ENCODE measurements at places on chromosomes 12 and 14. TPM values are rescaled to one million over a fixed set of nuclear protein-coding genes. Genes with fewer than 3 reads are reported as not detected.
A peak's percentile ranks its signal among the peaks of the same experiment; 100 is the strongest.

DNA sequence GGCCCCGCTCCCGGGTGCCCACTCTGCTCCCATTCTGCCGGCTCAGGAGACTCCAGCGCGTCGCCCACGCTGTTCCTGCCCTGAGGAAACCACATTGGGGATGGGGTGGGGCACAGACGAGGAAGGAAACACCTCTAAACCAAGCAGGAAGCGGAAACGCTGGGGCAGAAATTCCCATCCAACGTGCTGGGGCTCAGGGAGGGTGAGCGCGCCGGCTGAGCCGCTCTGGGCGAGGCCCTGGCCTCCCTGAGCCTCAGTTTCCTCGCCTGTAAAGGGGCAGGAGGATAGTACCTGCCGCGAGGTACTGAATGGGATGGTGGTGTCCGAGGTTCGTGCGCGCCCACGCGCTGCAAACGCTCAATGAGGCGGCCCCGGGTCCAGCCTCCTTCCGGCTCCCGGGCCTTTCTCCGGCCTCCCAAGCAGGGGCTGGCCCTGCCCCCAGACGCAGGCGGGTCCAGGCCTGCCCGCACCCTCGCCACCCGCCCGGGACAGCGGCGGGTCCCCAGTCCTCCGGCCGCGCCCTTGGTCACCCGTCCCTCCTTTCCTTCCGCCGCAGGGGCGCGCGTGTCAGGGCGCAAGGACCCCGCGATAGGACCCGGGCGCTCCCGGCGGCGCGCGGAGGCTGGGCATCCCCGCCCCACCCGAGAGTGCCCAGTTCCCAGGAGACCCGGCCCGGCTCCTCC is 673 bp downstream of the BEGAIN start:
- no peak for DNase-seq

- no peak for DNase-seq
These were observed 213.4 kb upstream of the EGLN3 start for GRCh38 chr14:34164162-34164864.

DNA sequence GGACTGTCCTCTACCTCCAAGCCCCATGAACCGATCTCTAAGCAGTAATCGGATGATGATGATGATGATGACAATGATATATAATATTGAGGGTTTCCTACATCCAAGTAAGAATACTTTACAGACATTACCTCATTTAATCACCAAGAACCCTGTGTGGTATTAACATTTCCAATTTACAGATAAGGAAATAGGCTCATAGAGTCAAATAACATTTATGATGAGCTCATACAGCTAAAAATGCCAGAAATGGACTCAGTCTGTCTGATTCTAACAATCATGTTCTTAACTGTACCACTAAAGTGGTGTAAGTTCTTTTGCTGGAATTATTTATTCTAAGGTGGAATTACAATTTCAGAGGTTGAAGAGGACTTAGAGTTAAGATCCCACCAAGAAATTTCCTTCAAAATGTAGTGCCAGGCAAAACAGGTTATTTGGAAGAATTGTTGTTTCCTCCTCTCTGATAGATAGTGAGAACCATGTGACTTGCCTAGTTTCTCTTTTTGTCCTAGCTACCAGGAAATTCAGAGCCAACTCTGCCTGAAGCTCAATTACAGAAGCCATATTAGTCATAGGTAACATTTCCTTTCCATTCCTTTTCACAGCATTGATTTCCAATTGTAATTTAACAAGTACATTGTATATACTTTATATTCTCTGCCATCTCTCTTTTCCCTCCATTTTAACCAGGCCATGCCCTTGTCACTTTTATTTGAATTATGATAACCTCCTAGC is 23.8 kb upstream of the CCDC175 start:
- DNase-seq: no peak

GRCh38 chr12:130204541-130204953 is 42.3 kb downstream of the FZD10 start:
- no peak for DNase-seq

- DNase-seq: no peak
These were observed 431.6 kb downstream of the PDZRN4 start for GRCh38 chr12:41619705-41620104.

DNA sequence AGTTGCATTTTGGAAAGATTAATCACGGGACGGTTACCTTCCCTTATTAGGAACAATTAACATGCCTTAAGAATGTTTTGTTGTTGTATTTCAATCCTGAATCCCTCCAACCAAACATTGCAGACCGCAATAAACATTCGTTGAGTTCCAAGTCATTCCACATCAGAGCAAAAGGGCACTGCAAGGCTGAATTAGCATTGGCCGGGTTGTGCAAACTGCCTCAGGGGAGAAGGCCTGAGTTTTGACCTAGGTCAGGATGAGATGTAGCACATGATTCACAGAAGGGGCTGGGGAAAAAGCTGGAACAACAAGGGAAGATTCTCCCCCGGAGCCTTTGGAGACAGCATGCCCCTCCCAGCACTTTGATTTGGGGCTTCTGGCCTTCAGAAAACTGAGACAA is 82.1 kb upstream of the BDKRB2 start:
- DNase-seq: peak; percentile 88

DNA sequence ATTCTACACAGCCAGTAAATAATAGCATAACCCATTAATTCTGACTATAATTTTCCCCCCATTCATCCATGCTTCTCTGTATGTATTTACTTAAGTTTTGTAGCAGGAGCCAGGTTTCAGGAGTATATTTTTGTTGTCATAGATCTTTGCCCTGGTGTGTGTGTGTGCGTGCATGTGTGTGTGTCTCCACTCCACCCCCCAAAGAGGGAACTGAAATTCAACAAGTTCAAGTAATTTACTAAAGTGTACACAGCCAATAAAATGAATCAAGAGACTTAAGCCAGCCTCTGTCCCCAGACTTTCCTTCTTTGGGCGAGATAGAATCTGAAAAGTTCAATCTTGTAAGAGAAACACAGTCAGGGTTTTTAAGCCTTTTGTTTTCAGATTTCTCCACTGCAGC is 792.0 kb downstream of the MED13L start:
- DNase-seq: no peak

Gene SIX1
- 9.4 TPM for total RNA-seq

GRCh38 chr14:83071888-83072501 is 1538.3 kb upstream of the SEL1L start:
- no peak for DNase-seq

Gene SMOC1
- not detected for total RNA-seq

DNA sequence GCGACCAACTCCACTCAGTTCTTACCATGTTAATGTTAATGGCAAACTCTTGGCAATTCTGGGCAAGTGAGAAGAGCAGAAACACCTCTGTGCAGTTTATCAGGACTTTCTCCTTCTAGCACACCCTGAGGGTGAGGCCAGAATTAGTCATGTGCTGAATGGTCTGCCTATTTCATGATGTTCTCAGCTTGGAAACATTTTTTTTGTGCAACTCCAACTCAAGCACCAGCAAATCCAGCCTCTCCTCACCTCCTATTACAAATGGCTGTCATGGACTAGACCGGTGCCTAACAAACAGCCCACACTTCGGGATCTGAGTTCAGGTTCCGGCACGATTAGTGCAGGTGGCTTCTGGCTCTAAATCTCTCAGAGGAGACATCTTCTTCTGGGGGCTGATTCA is 246.0 kb downstream of the ZFP36L1 start:
- DNase-seq: peak; percentile 80

DNA sequence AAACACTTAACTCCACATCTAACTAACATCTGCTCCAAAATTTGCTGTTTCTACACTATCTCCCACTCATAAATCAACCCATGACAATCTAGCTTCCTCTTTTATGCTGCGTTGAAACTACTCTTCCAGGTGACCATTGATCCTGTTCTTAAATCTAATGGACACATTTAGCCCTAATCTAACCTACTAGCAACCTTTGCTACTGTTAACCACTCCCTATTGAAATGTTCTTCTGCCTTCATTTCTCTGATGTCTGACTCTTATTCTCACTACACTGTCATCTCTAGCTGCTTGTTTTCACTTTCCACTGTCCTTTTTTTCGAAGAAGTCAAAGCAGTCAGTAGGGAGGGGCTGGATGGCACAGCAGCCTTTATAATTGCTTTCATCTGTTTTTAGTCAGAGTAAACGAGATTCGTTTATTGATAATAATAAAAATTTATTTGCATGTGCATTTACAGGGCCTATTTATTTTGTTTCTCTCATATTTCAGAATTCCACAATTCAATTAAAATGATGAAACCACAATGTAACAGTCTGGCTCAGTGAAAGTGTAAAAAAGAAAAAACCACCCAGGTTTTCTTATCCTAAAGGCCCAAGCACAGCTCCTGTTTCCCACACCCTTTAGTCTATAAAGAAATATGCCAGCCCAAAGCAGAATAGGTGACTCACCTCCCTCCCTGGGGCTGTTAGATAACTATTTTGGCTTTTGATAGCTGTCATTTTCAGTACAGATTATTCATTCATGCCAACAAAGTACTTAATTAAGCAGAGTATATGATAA is 44.9 kb downstream of the ATP2B1 start:
- peak; percentile 19 for DNase-seq

GRCh38 chr14:49768301-49769121 is 558 bp downstream of the KLHDC2 start:
- DNase-seq: peak; percentile 56

DNA sequence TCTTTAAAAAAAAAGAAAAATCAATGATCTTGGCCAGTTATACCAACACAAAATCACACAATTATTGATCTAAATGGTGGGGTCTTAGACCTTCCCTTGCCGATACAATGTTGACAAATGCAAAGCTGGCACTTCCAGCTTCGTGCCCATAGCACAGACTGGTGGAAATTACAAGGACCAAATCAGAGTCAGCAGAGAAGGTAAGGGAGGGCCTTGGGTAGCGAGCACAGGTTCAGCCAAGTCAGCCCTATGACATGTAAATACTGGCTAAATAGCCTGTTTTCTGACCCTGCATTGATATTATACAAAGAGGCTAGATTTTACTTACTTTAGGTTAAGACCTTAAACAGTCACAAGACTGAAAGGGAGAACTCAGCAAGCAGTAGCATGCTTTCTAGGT is 30.3 kb upstream of the WDR89 start:
- no peak for DNase-seq

Gene BDKRB2
- total RNA-seq: 0.28 TPM

DNA sequence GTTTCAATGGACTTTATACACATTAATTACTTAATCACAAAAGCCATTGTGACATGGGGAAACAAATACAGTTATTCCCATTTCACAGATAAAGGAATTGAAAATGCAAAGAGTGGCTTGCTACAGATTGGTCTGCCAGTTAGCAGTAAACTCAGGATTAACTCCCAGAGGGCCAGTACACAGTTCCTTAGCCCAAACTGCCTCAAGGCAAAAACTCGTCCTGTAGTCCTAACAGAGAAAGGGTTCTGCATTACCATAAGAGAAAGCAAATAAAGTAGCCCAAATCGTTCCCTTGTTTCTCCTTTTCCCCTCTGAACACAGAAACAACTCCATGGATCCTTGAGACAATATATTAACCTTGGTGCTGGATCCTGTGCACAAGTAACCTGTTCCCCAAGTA is 274.4 kb downstream of the LRIG3 start:
- no peak for DNase-seq

DNA sequence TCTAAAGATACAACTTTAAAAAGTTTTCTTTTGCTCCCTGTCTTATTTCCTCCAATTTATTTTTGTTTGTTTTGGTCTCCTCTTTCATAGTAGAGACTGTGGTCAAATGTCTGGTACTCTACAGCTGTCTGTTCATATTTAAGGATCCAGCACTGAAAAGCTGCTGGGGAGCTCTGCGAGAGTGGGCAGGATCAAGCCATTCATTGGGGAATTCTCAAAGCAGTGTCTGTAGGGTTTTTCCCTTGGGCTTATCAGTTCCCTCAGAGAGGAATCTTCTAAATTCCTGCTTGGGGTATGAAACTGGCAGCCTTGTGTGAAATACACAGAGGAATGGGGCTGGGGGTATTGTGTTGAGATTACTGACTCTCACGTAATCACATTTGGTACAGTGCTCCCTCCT is 52.3 kb downstream of the FNTB start:
- DNase-seq: no peak

DNA sequence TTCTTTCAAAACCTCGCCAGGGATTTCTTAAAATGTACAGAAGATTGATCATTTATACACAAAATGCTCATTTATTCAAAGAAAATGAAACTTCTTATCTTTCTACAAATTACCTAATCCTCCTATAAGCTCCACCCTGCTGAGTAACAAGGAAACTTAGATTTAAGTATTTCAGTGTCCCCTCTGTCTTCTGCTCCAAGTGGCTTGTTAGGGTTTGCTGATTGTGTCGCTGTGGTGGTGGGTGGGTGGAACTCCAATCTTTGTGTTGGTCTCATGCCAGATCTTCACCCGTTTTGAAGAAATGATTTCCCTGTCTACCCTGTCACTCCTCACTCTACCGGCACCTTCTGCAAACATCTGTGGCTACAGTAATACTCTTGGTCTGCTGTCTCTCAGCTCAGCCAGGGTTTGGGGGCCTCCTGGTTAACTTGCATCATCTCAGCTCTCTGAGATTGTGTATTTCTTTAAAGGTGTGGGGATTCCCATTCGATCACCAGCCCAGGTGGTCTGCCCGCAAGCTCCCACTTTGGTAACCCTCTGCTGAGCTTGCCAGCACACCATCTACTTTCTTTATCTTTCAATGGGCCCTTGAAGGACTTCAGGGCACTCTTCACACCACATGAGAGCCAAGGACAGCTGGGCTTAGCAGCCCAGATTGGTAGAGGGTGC is 73.8 kb downstream of the DRAM1 start:
- DNase-seq: no peak

- no peak for DNase-seq
These were observed 766.2 kb downstream of the FLRT2 start for GRCh38 chr14:86296173-86296572.

Gene STYX
- total RNA-seq: 10.8 TPM

DNA sequence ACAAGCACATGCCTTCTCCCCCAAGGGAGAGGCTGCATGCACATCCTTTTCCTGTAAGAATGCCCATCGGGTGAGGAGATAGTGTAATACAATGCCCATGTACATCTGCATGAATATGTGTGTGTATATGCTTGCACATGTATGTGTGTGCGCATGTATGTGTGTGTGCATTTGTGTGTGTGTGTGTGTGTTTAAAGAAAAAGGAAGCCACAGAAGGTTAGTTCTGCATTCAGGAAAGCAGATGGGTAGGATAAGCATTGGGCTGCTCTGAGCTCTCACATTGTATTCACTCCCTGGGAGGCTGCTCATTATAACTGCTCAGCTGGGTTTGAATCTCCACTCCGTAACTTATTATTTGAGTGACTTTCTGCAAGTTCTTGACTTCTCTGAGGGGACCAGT is 74.3 kb downstream of the GALNT8 start:
- no peak for DNase-seq

- DNase-seq: no peak
These were observed 5.7 kb downstream of the NIN start for GRCh38 chr14:50825307-50825706.

DNA sequence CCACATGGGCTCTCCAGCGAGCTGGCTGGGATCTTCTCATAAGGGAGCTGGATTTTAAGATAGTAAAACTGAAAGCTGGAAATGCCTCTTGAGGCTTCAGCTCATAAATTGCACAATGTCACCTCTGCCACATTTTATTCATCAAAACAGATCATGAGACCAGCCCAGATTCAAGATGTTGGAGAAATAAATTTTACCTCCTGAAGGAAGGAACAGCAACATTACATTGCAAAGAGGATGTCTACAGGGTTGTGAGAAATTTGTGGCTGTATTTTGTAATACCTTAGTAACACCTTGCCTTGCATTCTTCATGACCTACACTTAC is 43.1 kb upstream of the KRR1 start:
- no peak for DNase-seq

Data from PC-9 (cell line).